ENCODE measurements at places on chromosomes 2 and 18.
A peak's percentile ranks its signal among the peaks of the same experiment; 100 is the strongest.

GRCh38 chr18:35203067-35203466 lies 37.8 kb upstream of the ZNF397 start:
- no peak for DNase-seq

DNA sequence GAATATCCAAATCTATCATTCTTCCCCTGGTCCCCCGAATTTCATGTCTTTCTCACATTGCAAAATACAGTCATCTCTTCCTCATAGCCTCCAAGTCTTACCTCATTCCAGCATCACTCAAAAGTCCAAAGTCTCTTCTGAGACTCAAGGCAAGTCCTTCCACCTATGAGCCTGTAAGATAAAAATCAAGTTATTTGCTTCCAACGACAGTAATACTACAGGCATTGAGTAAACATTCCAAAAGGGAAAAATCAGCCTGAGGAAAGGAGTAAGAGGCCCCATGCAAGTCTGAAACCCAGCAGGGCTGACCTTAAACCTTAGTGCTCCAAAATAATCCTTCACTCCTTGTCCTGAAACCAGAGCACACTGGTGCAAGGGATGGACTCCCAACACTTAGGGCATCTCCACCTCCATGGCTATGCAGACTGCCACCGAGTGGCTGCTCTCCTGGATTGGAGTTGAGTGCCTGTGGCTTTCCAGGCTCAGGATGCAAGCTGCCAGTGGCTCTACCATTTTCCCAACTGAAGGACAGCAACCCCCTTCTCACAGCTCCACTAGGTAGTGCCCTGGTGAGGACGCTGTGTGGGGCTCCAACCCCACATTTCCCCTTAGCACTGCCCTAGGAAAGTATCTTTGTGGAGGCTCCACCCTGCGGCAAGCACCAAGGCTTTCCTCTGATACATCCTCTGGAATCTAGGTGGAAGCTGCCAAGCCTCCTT lies 16.3 kb downstream of the DTNA start:
- no peak for DNase-seq

DNA sequence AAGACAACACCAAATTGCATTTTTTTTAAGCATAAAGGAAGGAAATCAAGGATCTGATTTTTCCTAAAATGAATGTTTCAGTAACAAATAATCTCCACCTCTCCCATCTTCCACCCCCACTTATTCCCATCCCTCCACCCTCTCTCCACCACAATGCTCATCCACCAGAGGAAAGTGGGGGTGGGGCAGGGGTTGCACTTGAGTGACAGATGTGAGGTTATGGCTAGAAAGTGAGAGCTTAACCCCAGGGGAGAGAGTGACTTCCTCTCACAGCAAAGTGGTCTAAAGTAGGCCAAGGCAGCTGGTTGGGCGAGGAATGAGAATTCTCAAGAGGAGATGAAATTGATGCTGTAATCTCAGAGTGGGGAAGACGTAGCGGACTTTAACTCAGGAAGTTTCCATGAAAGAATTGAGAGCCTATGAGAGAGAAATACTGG lies 104.7 kb downstream of the HNRNPLL start:
- no peak for DNase-seq

- no peak for DNase-seq
Measured at GRCh38 chr2:28654663-28655320, 96.8 kb upstream of the PPP1CB start.

DNA sequence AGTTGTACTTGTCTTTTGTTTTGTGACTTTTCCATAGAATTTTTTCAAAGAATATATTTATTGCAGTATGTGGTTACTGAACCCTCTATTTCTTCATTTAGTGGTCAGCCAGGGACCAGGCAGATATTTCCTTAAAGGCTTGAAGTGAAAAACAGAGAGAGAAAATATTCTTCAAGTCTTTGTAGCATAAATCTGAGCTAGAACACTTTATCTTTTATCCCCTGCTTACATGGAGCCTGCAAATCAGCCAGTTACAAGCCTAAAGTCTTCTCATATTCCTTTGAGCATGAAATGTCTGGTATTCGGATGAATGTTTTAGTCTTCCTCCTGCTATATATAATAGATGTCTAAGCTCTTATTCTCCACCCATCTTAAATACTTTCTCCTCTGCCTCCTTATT lies 1557.5 kb upstream of the ACVR2A start:
- no peak for DNase-seq

DNA sequence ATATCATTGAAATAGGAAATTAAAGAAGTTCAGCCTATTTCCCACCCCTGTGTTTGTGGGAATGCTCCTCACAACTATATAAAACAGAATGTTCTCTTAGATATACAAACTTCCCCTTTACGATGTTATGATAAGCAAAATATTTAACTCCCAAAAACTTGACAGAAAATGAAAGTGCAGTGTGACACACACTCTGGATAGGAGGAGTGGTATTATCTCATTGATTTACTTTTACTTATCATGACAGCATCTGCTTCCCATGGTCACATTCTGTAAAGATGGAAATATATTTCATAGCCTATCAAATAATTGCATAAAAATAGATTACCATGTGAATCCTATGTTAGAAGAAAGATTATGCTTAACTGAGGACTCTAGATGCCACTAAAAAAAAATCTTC lies 96.6 kb upstream of the STK17B start:
- DNase-seq = no peak

DNA sequence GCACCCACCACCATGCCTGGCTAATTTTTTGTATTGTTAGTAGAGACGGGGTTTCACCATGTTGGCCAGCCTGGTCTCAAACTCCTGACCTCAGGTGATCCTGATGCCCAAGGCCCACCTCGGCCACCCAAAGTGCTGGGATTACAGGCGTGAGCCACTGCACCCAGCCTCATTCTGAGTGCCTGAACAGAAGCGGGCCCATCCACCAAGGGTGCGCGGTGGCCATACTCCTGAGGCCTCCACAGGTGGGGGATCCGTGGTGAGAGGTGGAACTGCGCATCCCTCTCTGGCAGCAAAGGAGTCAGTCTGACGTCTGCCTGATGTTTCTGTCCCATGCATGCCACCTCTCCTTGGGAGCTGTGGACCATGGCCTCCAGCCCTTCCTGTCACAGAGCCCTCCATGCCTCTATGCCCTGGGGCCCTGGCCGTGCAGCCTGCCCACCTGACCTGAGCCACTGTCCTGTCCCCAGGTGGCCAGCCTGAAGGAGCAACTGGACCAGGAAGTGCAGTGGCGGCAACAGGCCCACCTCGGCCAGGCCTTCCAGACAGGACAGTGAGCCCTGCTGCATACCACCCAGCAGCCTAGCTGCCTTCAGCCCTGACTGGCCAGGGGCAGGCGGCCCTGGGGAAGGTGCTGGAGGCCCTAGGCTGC lies 7.6 kb upstream of the SNED1 start:
- no peak for DNase-seq

DNA sequence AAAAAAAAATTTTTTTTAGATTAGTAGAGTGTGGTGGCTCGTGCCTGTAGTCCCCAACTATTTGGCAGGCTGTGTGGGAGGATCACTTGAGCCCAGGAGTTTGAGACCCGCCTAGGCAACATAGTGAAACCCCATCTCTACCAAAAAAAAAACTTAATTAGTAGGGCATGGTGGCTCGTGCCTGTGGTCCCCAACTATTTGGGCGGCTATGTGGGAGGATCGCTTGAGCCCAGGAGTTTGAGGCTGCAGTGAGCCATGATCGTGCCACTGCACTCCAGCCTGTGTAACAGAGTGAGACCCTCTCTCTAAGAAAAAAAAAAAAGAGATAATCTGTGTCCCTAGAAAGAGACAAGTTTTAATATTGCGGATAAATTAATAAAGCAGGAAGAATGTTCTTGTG lies 8.8 kb downstream of the GPR55 start:
- DNase-seq = no peak

DNA sequence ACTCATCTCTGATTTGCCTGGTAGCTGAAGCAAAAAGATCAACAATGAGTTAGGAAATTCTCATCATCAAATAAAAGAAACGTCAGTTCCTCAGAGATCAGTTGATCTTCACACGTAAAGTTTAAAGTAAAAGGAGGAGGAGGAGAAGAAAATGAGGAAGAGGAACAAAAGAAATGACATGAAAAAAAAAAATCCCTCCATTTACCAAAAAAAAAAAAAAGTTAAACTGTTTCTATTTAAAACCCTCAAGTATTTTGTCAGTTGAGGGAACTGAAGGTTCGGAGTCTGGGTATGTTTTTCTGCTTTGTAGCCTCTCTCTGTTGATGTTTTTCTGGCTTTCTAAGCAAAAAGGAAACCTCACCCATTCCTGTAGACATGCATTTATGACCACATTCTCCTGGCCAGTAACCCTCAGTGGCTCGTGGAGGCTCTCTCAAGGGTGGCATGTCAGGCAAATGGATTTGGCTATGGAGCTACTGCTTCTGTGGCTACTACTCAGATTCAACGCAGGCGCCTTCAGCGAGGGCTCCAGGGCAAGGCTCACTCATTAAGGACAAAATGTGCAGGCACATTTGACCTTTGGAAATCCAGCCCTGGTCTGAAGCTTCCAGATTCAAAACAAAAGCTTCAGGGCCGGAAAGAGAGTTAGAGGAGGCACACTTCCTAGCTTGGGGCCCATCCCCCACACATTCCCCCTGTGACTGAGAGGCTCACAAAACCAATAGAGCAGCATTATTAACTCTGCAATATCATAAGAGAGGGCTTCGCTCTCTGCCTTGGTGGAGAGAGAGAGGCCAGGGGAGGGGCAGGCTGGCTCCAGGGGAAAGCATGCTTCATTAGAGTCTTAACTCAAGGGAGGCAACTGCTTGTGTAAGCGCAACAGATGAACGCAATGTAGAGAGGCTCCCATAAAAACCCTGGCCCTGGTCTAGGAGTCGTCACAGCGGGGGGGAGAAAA lies 22.3 kb downstream of the KLF7 start:
- peak; percentile 73 for DNase-seq

DNA sequence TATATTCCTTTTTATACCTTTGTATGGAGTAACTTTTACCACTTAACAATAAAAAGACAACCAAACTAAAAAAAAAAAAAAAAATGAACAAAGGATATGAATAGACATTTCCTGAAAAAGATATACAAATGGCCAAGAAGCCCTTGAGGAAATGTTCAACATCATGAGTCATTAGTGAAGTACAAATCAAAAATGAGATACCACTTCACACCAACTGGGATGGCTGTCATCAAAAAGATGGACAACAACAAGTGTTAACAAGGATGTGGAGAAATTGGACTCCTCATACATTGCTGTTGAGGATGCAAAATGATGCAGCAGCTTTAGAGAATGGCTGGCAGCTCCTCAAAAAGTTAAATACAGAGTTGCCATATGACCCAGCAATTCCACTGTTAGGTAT lies 22.6 kb upstream of the SCYGR2 start:
- DNase-seq = no peak

DNA sequence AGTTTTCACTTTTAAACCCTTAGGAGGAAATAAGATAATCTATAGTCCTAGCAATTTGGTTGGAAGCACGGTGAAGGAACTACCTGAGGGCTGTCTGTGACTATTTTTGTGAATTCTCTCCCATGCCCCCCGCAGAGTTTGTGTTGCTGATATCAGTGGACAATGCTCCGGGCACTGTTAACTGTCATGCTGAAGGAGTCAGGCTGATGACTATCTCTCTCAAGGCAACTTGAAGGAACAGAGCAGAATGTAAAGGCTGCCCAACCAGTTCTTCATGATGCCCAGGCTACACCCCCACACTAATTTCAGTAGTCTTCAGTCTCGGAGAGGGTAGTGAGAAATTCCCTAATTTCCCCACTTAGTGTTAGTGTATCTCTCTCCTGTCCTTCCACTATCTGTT lies 21.6 kb upstream of the RAB6C start:
- DNase-seq = no peak

DNA sequence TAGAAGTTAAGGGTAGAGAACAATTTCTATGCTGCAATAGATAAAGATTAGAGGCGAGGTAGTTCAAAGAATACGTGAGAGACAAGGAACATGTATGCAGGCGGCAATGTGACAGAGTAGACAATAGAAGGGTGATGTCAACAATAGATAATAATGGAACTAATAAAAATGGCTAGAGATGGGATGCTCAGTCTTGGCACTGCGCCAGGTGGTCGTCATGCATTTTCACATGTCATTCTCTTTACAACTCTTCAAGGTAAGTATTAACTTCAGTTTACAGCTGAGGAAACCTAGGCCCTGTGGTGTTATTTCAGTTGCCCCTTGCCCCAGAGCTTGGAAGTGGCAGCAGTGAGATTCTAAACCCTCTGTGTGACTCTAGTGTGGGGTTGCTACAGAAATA lies 890.7 kb upstream of the CELF4 start:
- DNase-seq = no peak

- DNase-seq = no peak
Measured at GRCh38 chr2:44286884-44287638, 11.8 kb downstream of the SLC3A1 start.

DNA sequence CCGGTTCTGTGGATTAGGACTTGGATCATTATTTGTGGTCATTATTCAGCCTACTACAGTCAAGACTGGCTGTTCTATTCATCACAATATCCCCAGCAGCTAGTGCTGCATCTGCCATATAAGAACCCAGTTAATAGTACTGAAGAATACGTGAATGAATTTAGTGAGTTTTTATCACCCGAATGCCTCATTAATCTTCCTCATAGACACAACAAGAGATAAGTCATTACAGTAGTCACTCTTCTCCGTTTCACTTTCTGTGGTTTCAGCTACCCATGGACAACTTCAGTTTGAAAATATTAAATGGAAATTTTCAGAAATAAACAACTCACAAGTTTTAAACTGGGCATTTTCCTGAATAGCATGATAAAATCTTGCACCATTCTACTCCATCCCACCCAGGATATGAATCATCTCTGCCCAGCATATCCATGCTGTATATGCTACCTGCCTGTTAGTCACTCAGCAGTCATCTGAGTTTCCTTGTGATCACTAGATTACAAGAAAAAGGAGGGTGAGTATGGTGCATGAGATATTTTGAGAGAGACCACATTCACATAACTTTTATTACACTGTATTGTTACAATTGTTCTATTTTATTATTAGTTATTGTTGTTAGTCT lies 363.7 kb upstream of the CHAC2 start:
- DNase-seq = peak; percentile 66

GRCh38 chr18:2070631-2071030 lies 500.7 kb downstream of the METTL4 start:
- no peak for DNase-seq

DNA sequence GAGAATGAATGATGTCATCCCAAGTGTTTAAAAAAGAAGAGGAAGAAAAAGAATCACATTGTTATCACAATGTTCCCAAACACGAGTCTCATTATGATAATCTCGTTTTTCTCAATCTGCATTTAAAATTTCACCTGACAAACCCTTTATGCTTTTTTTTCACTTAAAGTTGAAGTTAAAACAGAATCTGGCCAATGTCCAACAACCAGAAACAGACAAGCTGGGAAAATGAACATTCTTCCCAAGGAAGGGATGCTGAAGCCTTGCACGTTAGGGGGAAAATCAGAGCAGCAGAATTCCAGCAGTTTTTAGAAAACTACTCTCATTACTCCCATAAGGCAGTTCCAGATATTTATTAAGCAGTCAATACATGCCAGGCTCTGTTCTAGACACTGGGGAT lies 245.3 kb downstream of the TMEM182 start:
- no peak for DNase-seq

- DNase-seq = peak; percentile 77
Measured at GRCh38 chr2:38176619-38177021, 100.7 kb upstream of the CYP1B1 start.

All from foreskin fibroblast (primary cell).